GM10248 (cell line): ENCODE measurements at places on chromosomes 7 and 10.

DNA sequence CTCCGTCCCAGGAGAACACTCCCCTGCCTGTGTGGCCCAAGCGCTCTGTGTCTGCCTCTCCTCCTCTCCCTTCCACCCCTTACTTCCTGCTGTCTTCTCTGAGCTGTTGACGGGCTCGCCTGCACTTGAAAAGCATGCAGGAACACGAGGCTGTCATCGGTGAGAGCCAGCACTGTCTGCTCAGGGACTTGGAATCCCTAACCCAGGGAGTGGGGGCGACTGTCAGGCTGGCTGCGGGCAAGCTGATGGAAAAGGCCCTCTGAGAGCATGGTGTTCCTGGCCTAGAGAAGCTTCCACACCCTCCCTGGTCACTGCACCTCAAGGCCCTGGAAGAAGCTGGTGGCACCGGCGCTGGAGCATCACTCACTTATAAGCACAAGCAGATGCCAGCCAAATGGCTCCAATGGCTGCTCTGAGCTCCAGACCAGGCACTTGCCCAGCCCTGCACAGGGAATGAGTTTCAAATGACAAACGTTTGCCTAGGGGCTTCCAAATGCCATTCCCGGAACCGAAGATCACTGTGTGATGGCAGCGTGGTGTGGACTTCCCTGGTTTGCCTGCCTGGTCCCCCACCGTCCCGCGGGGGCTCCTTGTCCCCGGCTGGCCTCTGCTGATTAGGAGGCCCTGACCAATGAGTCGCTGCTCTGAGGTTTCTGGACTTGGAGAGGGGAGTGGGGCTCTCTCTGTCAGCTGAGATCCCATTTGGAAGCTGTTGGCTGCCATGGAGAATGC lies 56.7 kb upstream of the EBF3 start:
- DNase-seq: no peak

- DNase-seq: no peak
Measured at GRCh38 chr10:77416311-77417135, 221.1 kb downstream of the KCNMA1 start.

- peak; percentile 40 for DNase-seq
Measured at GRCh38 chr7:90173127-90173844, 19.0 kb downstream of the STEAP1 start.

DNA sequence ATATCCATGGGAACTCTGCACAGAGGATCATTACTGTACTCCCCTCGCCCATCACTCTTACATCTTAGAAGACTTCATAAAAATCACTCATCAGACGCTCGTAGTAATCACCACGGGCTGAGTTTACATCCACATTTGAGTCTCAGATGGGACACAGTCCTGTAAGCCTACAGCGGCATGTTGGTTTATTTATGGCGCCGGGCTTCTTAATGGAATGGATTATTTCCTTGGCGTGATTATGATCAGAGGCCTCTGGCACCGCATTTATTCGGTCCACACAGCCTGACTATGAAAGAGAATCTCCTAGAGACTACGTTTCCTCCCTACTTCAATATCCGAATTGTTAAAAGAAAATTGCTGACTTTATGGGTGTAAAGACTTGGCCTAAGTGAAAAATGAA lies 123.5 kb upstream of the FRMD4A start:
- no peak for DNase-seq

DNA sequence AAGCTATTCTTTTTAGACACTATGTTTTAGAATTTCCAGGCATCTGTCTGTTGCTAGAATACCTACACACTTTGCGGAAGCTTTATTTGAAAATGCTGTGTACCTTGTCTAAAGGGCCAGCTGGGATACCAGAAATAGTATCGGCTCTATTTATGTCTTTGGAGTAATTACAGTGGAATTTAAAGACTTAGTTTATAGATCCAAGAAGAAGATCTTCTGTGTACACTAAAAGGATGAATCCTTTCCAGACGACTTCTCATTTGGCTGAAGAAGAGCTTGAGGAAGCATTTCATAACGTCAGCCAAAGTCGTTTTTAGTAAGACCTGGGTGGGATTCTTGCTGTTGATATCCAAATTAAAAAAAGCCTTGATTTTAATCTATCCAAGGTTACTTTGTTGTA lies 365.9 kb downstream of the INHBA start:
- DNase-seq: no peak

GRCh38 chr10:60606343-60607080 lies 171.8 kb upstream of the CDK1 start:
- no peak for DNase-seq

DNA sequence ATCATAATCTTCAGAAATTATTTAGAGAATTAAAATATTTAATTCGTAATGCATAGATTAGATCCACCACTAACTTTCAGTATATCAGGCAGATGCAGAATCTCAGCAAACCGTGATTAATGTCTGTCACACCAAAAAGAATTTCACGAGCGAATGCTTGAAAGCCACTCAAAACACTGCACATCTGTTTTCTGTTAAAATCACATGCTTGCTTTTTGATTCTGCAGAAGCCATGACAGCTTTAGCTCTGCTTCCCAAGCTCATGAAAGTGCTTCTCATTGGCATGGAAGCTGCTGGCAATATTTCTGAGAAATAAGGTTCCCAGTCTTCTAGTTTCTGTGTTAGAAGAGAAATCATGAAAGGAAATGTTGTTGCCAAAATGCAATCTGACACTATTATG lies 837.8 kb upstream of the LRRN3 start:
- DNase-seq: no peak

GRCh38 chr10:2548071-2548470 lies 519.3 kb upstream of the PFKP start:
- no peak for DNase-seq

GRCh38 chr10:73601486-73601921 lies 10.4 kb upstream of the USP54 start:
- DNase-seq: no peak

DNA sequence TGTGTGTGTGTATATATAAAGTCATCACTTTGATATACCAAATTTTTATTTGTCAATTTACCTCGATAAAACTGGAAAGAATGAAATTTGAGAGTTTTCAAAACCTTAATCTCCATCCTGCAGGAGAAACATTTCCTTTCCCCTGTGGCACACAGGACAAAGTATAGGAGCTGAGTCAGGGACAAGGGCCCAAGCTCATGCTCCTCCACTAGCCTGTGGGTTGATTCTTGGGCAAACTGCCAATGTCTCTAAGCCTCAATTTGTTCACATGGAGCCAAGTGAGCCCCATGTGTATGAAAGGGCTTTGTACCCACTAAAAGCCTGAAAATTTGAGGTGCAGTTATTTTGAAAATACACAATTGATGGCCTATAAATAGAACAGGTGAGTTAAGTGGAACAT lies 60.3 kb upstream of the IL6 start:
- no peak for DNase-seq

- DNase-seq: no peak
Measured at GRCh38 chr7:101924171-101924570, 106.7 kb downstream of the CUX1 start.

DNA sequence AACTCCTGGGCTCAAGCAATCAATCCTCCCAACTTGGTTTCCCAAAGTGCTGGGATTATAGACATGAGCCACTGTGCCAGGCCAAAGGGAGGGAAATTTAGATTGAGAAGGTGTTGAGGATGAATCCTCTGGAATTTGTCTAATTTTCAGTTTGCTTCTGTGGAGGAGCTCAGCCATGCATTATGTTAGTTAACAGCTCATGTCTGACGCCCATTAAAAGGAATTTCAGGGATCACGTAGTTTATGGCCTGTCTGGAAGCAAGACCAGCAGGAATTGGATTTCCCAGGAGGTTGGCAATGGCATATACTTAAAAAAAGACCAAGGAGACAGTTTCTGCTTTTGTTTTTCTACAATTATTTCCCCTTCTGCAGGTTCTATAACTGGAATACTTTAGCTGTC lies 165.7 kb downstream of the OTUD1 start:
- no peak for DNase-seq

DNA sequence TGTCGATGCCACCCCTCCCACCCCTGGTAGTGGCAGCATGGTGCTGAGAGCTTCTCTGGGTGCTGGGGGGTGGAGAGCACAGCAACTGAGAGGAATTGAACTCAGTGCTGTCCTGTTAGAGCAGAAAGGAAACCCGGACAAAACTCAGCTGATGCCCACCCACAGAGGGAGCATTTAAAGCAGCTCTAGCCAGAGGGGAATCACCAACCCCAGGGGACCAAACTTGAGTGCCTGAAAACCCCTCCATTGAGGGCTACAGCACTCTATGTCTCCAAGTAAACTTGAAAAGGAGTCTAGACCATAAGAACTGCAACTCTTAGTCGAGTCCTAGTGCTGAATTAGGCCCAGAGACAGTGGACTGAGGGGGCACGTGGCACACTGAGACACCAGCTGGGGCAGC lies 16.8 kb upstream of the FOXI2 start:
- no peak for DNase-seq

DNA sequence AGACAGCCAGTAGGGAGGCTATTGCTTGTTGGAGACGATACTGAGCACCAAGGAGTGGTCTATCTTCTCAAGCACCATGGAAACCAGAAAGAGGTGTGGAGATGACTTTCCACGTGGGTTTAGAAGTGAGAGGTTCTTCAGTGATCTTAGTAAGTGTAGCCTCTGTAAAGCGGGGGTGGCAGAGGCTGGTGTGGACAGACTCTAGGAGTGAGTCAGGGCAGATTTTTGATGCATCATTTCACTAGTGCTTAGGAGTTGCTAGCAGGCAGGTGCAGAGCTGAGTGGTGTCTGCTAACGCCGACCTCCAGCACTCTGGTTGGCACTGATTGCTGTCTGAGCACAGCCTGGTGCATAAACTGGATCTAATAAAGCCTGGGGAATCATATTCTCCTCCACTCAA lies 78.4 kb upstream of the ADO start:
- DNase-seq: peak; percentile 67

DNA sequence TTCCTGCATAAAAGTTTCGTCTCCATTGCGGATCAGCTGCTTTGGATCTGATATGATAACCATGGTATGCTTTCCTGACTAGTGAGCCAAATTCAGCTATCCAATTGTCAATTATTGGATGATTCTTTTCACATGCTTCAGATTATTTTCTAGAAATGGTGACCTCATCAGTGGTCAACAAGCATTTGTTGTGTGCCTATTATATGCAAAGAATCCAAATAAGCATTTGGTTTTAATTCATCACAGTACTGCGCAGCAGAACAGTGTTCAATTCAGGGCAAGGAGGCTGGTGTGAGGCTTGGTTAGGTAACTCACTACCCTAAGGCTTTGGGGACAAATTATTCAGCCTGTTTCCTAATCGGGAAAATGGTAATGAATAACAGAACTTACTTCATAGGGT lies 200.5 kb downstream of the SKAP2 start:
- no peak for DNase-seq

- no peak for DNase-seq
Measured at GRCh38 chr10:60444494-60445064, 54.9 kb upstream of the ANK3 start.

DNA sequence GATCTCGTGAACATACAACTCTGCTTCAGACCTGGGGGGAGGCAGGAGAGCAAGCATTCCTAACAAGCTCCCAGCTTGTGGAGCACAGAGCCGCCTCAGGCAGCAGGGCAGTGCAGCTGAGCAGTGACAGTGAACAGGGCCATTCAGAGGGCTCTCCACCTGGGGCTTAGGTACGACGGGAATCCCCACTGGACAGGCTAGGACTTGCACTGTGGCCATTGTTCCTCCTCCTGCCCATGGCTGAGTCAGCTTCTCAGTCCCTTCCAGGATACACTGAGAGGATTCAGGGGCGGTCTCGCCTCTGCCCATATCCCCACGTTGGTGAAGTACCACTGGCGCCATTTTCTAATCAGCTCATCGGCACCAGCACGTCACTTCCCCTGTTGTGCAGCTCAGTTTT lies 71.1 kb downstream of the FIGNL1 start:
- DNase-seq: no peak

DNA sequence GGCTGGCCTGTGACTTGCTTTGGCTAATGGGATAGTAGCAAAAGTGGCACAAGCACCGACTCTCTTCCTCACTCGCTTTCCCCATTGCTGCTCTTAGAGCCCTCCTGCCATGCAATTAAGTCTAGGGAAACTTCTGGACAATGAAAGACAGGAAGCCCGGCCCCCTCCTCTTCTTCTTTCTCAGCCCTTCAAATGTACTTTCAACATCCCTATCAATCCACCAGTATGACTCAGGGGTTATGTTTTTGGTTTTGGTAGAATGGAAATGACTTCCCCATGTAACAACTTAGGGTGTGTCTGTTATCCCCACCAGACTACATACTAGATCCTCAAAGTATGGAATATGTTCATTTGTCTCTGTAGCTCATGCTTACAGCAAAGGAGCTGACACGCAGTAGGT lies 139.0 kb upstream of the GDF10 start:
- DNase-seq: no peak

- DNase-seq: no peak
Measured at GRCh38 chr10:97095701-97096260, 90.0 kb downstream of the SLIT1 start.

GRCh38 chr10:43292755-43293676 lies 26.2 kb upstream of the RASGEF1A start:
- peak; percentile 65 for DNase-seq

- no peak for DNase-seq
Measured at GRCh38 chr7:6375348-6376101, 72.2 kb downstream of the DAGLB start.

GRCh38 chr10:5508161-5508604 lies 8.8 kb upstream of the CALML5 start:
- DNase-seq: no peak

GRCh38 chr7:112790586-112791003 lies 402 bp upstream of the TMEM168 start:
- peak; percentile 72 for DNase-seq

DNA sequence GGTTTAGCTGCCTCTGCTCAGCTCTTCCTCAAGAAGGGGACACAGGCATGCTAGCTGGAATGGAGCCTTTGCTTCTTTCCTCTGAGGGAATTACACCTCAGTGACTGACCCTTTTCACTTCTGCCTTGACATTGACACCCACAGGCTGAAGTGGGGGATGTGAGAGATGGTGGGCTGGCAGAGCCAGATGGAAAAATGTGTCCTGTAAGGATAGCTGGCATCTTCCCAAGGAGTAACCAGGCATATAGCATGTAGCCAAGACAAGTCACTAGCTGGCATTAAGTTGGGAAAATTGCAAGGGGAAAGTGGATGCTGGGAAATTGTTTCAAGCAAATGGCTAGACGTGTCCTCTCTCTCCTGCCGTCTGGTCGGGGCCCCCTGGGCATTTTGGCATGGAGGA lies 19.9 kb downstream of the STMP1 start:
- DNase-seq: no peak

GRCh38 chr7:1354661-1355567 lies 104.4 kb downstream of the MICALL2 start:
- DNase-seq: no peak

DNA sequence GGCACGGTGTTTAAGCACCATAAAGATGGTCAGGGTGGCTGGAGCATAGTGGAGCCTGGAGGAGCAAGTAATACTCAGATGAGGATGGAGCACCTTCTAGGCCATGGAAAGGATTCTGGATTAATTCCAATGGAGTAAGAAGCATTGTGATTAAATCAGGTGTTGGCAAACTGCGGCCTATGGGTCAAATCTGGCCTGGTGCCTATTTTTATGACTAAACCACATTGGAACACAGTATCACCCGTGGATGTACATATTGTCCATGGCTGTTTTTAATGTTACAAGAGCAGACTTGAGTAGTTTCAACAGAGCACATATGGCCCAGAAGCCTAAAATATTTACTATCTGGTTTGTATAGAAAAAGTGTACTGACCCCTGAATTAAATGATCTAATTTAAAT lies 49.9 kb upstream of the TMEM248 start:
- no peak for DNase-seq

- no peak for DNase-seq
Measured at GRCh38 chr10:47370015-47370767, 13.9 kb downstream of the ZNF488 start.

- no peak for DNase-seq
Measured at GRCh38 chr10:133272964-133273420, 3.7 kb downstream of the ADAM8 start.
